ENCODE measurements at places on chromosomes 6 and 20.

- DNase-seq = no peak
Measured at GRCh38 chr20:25706793-25707192, 10.1 kb upstream of the ZNF337 start.

GRCh38 chr6:78947529-78947928, 80.2 kb downstream of the IRAK1BP1 start:
- no peak for DNase-seq

DNA sequence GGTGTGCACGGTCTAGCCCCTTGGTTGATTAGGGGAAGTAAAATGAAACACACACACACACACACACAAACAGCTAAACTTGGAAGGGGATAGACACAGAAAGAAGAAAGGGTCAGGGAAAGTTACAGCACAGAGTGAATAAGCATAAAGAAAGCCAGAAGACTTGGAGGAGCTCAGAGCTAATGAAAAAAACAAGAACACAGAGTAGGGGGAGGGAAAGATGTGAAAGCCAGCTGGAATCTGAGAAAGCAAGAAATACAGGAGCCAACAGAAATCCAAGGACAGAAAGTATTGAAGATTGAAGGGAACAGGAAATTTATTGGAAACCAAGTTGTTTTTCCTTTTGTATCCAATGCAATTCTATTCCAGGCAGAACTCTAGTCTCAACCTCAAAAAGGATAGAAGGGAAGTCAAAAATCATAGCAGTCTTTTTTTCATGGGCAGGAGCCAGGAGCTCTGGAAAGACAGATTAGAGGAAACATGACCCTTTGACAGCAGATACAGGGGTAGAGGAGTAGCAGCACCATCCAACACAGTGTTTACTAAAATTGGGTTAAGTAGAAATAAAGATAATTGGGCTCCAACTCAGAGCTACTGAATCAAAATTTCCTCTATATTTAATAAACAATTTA, 10.1 kb downstream of the HMGCLL1 start:
- DNase-seq = no peak

DNA sequence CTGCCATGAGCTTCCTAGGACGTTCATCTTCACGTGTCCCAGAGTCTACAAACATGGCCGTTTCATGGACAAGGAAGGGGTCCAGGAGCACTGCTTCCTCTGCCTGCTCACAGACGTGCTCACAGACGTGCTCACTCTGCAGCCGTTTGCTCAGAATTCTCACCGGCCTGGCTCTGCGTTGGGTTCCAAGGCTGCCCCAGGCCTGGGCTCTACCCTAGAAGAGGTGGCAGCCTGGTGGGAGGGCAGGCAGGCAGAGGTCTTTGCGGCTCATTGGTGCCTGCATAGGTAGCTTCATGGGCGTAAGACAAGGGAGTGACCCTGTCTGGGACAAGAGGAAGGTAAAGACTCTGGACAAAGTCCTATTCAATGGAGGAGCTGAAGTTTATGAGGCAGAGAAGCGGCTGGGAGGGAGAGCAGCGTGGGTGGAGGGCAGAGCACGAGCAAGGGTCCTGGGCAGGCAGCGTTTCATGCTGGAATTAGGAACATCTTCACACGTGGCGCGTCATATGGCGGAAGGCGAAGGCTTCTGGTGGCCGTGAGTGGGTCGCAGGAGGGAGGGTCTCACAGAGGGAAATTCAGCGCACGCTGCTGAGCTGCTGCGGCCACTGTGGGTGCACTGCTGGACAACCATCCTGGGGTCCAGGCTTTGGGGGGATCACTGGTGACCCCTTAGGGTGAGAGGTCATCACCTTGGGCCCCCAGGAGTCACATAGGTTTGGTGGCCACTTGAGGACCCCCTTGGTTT, 138.2 kb downstream of the PHACTR3 start:
- DNase-seq = no peak

- no peak for DNase-seq
Measured at GRCh38 chr6:144476286-144476685, 191.2 kb downstream of the UTRN start.

DNA sequence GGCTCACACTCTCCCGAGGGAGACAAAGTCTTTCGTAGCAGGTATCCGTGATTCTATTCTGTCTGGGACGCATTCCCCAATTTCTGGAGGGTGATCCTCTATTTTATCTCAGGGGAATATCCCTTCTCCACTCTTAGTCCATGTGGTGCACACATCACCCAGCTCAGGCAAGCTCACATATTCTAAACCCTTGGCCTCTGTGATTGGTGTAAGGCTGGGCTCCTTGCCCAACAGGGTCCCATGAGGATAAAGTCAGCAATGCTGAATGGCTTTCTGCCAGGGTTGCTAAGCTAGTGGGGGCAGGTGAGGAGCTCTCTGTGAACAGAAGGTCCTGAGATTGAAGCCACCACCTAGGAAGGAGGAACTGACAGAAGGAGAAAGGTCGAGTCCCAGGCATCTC, 137.2 kb downstream of the CDH26 start:
- DNase-seq = no peak
